ENCODE measurements at places on chromosomes 1 and 21. TPM values are rescaled to one million over a fixed set of nuclear protein-coding genes. Genes with fewer than 3 reads are reported as not detected.

DNA sequence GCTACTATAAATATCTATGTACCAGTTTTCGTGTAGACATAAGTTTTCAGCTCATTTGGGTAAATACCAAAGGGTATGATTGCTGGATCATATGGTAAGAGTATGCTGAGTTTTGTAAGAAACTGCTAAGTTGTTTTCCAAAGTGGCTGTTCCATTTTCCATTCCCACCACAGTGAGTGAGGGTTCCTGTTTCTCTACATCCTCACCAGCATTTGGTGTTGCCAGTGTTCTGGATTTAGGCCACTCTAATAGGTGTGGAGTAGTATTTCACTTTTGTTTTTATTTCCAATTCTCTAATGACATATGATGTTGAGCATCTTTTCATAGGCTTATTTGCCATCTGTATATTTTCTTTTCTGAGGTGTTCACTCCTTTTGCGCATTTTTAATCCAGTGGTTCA, 112.2 kb downstream of the GALNT2 start:
- H3K27me3 ChIP-seq = no peaks in the 10 kb centered on the region
- H3K36me3 ChIP-seq = no peaks in the 10 kb centered on the region
- no peak overlapping the region for H3K4me3 ChIP-seq
- DNase-seq = no peak

GRCh38 chr1:107147843-107148242, 7.0 kb downstream of the NTNG1 start:
- no peaks in the 10 kb centered on the region for H3K36me3 ChIP-seq
- no peaks in the 10 kb centered on the region for H3K4me1 ChIP-seq
- H3K27me3 ChIP-seq = peaks cover 3% of the 10 kb centered on the region
- H3K4me3 ChIP-seq = no peak overlapping the region

GRCh38 chr21:38291874-38292273, 35.1 kb downstream of the KCNJ15 start:
- no peak overlapping the region for H3K27ac ChIP-seq
- H3K27me3 ChIP-seq = no peaks in the 10 kb centered on the region
- H3K4me1 ChIP-seq = no peaks in the 10 kb centered on the region
- no peak overlapping the region for H3K4me3 ChIP-seq
- no peaks in the 10 kb centered on the region for H3K36me3 ChIP-seq

DNA sequence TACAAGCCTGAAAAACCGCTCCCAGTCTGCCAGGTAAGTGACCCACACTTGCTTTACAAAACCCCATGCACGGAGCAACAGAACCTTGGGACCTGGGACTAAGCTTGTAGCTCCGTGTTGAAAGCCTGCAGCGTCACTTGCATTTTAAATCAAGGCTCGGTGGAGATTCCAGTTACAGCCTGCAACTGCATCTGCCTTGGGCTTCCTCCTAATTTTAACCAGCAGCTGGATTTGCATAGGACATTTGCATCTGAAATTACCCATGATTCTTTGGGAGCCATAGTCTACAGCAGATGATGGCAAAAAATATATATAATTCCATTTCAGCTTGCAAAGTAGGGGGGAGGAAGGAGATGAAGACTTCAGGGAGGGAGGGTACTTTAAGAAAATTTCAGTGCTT, 62.4 kb upstream of the IGSF21 start:
- H3K4me1 ChIP-seq = no peaks in the 10 kb centered on the region
- H3K36me3 ChIP-seq = no peaks in the 10 kb centered on the region
- H3K4me3 ChIP-seq = no peak overlapping the region
- no peak for DNase-seq
- H3K27ac ChIP-seq = no peak overlapping the region

DNA sequence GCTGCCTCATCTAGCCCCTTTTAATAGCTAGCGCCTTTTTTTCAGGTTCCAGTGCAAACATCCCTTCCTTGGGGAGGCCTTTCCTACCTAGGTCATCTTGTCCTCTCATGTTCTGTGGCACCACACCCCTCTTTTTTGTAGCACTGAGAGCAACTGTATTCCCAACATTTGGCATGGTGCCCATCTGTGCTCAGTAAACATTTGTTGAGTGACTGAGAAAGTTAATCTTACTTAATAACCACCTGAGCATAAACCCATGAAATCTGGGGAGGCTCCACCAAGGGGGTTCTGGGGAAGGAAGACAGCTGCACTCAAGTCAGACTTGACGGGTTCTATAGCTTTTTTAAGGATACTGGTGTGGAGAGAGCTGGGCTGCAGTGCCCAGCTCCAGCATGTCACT, 90.0 kb downstream of the NOS1AP start:
- no peak overlapping the region for H3K4me3 ChIP-seq
- no peaks in the 10 kb centered on the region for H3K36me3 ChIP-seq
- H3K27me3 ChIP-seq = no peaks in the 10 kb centered on the region
- no peak overlapping the region for H3K27ac ChIP-seq
- no peak for DNase-seq

- no peak for DNase-seq
- H3K27ac ChIP-seq = no peak overlapping the region
- H3K4me1 ChIP-seq = peaks cover 5% of the 10 kb centered on the region
- H3K36me3 ChIP-seq = no peaks in the 10 kb centered on the region
- H3K4me3 ChIP-seq = no peak overlapping the region
These were observed 36.4 kb downstream of the CAPN8 start for GRCh38 chr1:223629126-223629457.

GRCh38 chr1:45787905-45788304, 15.5 kb upstream of the MAST2 start:
- no peaks in the 10 kb centered on the region for H3K36me3 ChIP-seq
- no peaks in the 10 kb centered on the region for H3K4me1 ChIP-seq
- DNase-seq = no peak
- H3K27ac ChIP-seq = no peak overlapping the region
- no peaks in the 10 kb centered on the region for H3K27me3 ChIP-seq
- H3K4me3 ChIP-seq = no peak overlapping the region

DNA sequence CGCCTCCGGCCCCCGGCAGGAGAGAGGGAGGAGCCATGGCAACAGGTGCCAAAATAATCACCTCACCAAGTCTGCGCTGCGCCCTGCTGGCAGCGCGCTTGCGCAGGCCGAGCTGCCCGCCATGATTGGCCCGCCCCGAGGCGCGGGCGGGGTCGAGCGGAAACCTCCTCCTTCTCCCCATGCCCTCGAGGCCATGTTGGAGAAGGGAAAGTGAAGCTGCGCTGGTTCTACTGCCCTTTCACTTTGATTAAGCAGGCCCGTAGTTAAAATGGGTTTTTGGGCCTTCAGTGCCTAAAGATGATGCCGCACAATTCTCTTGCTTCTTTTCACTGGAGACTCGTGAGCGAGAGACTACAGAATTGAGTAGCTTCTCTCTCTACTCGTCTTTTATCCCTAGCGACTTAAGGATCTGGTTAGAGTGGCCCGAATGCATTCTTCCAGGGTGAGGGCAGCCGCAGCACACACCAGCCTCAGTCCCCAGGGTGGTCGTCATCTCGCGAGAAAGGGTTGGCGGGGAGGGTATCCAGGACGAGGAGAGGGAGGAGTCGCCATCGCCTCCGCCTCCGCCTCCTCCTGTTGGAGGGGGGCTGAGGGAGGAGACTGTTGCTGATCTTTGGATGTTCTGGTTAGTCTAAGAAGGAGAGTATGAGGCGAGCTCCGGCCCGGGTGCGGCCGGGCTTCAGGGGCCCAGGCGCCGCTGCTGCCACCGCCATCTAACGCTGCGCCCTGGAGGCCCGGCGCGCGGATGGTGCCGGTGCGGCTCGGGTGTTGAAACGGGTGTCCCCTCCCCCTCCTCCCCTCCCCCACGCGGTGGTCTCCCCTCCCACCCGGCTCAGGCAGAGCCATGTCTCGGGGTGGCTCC, at the start of gene DCAF6:
DCAF6 (plus strand) TSS at position 616 of the 862 bp plus-strand sequence; CDS start at position 845, 229 bp downstream.
- peak; percentile 99 for DNase-seq
- H3K36me3 ChIP-seq = no peaks in the 10 kb centered on the region
- peaks cover 15% of the 10 kb centered on the region for H3K4me1 ChIP-seq
- H3K27ac ChIP-seq = peak within 1 kb of the TSS; percentile 91
- no peaks in the 10 kb centered on the region for H3K27me3 ChIP-seq

GRCh38 chr1:89822109-89822962, 1.5 kb downstream of the LRRC8D start:
- H3K27ac ChIP-seq = no peak overlapping the region
- peak overlapping the region; percentile 95 for H3K4me3 ChIP-seq
- DNase-seq = no peak
- H3K27me3 ChIP-seq = no peaks in the 10 kb centered on the region
- H3K36me3 ChIP-seq = no peaks in the 10 kb centered on the region

DNA sequence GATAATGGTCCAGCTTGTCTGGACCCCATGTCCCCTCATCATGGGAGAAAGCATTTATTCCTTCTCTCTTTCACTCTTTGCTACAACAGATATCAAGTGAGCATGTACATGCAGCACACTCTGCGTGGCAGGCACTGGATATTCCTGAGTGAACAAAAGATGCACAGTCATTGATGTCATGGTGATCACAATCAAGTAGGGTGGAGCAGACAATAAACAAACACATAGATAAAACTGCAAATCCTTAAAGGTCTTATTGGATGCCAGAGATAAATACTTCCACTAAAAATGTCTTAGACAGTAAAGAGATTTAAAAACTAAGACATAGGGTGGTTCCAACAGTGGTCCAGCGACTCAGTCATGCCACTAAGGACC, 178.0 kb downstream of the ZC3H11B start:
- peaks cover 3% of the 10 kb centered on the region for H3K4me1 ChIP-seq
- no peak overlapping the region for H3K4me3 ChIP-seq
- no peaks in the 10 kb centered on the region for H3K27me3 ChIP-seq
- DNase-seq = no peak
- no peak overlapping the region for H3K27ac ChIP-seq

- no peak overlapping the region for H3K27ac ChIP-seq
- no peaks in the 10 kb centered on the region for H3K36me3 ChIP-seq
- DNase-seq = no peak
- H3K27me3 ChIP-seq = no peaks in the 10 kb centered on the region
- H3K4me3 ChIP-seq = no peak overlapping the region
- peaks cover 7% of the 10 kb centered on the region for H3K4me1 ChIP-seq
These were observed 44.3 kb upstream of the RGL1 start for GRCh38 chr1:183760661-183761060.

DNA sequence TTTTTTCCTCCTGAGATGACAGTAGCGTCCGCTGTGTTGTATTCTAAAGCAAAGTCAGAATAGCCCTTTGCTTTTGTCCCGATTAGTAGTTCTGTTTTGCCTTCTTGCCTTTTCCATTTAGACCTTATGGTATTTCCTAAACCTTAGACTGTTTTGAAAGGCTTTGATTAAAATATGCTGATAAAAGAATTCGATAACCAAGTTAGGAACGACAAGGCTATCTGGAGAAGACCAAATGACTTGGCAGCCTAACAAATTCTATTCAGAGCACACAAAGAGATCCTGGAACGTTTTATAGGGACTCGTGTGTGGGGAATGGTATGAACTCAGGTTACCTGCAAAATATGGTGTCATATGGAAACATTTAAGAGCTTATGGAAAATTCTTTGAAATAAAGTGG, 42.9 kb downstream of the NFIA start:
- no peaks in the 10 kb centered on the region for H3K36me3 ChIP-seq
- H3K4me1 ChIP-seq = peaks cover 6% of the 10 kb centered on the region
- H3K27ac ChIP-seq = no peak overlapping the region
- H3K4me3 ChIP-seq = no peak overlapping the region
- DNase-seq = no peak
- H3K27me3 ChIP-seq = no peaks in the 10 kb centered on the region

DNA sequence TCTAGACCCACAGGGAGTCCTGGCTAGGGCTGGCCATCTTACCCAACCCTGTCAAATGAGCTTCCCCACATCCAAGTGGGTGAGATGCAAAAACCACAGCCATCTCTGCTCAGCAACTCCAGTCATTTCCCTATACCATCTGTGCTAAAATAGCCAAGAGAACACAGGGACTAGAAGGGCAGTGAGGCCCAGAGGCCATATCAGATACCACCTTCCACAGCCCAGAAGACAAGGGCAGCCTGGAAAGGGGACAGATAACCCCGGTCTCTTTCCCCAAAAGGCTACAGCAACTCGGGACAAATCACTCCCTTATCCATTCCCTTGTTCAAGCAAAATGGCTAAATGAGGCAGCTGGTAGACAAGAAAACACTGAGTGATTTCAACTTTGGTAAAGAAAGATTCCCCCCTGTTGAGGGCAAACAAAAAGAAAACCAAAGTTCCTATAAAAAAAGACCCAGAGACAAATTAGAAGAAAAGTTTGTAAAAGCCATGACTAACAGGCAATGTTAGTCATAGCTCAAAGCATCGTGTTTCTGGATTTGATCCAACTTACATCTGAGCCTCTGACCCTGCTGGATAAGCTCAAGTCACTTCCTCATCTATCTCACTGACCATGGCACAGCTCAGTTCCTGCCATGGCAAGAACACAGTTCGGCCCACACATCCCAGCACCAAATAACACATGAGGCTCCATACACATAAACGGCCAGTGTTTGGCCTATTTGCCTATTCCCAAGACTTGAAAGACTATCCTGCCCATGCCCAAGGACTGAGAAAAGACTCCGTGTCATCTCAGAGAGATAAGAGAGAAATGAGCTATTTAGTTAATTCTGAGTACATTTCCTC, 3.1 kb downstream of the LAMB3 start:
- peak; percentile 92 for DNase-seq
- H3K27me3 ChIP-seq = no peaks in the 10 kb centered on the region
- H3K4me3 ChIP-seq = no peak overlapping the region
- no peaks in the 10 kb centered on the region for H3K36me3 ChIP-seq
- peaks cover 24% of the 10 kb centered on the region for H3K4me1 ChIP-seq
- no peak overlapping the region for H3K27ac ChIP-seq

DNA sequence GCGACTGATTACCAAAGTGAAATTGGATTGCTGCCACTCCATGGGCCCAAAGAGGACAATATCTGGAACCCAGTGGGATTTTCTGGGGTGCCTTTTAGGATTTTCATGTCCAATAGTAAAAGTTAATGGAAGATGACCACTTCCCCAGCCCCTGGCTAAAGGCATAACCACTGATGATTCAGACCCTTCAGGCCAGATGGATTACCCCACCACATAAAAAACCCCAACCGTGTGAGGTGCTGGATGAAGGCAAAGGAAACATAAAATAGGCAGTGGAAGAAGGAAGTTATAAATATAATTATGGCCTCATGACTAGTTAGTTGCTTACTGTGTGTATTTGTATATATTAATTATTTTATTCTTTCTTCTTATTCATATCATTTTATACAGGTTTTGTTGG, 40.2 kb upstream of the IL10 start:
- peaks cover 8% of the 10 kb centered on the region for H3K4me1 ChIP-seq
- no peak overlapping the region for H3K4me3 ChIP-seq
- no peak for DNase-seq
- H3K27ac ChIP-seq = no peak overlapping the region
- no peaks in the 10 kb centered on the region for H3K27me3 ChIP-seq

GRCh38 chr1:174060090-174060489, 37.9 kb upstream of the RC3H1 start:
- no peaks in the 10 kb centered on the region for H3K27me3 ChIP-seq
- no peak overlapping the region for H3K27ac ChIP-seq
- H3K4me1 ChIP-seq = no peaks in the 10 kb centered on the region
- no peak overlapping the region for H3K4me3 ChIP-seq
- H3K36me3 ChIP-seq = no peaks in the 10 kb centered on the region

GRCh38 chr1:48036710-48037355, 39.6 kb upstream of the TRABD2B start:
- peak; percentile 42 for DNase-seq
- H3K27ac ChIP-seq = no peak overlapping the region
- no peaks in the 10 kb centered on the region for H3K36me3 ChIP-seq

The SLC44A3 gene
- 3.2 TPM for total RNA-seq

The TRIM46 gene
- total RNA-seq = 5.4 TPM

The ZNF683 gene
- not detected for total RNA-seq

The GSTM1 gene
- total RNA-seq = 5.5 TPM

The OR6K3 gene
- not detected for total RNA-seq

The NOTCH2 gene
- total RNA-seq = 38.9 TPM

The PEX11B gene
- 28.2 TPM for total RNA-seq

The PKN2 gene
- 27.6 TPM for total RNA-seq

The CAMK2N1 gene
- 0.60 TPM for total RNA-seq

The CD1D gene
- 4.6 TPM for total RNA-seq

The PHLDA3 gene
- total RNA-seq = 54.4 TPM

The CZIB gene
- 49.7 TPM for total RNA-seq

The PGLYRP4 gene
- not detected for total RNA-seq

The DBT gene
- 4.8 TPM for total RNA-seq

The EXO1 gene
- total RNA-seq = 3.5 TPM
